Stimulated activated CD4-positive, alpha-beta T cell treated with anti-CD3 and anti-CD28 coated beads, Interleukin-2, amount 100 ng/mL, for 48 hours (primary cell): ENCODE measurements at places on chromosomes 6 and 20.

DNA sequence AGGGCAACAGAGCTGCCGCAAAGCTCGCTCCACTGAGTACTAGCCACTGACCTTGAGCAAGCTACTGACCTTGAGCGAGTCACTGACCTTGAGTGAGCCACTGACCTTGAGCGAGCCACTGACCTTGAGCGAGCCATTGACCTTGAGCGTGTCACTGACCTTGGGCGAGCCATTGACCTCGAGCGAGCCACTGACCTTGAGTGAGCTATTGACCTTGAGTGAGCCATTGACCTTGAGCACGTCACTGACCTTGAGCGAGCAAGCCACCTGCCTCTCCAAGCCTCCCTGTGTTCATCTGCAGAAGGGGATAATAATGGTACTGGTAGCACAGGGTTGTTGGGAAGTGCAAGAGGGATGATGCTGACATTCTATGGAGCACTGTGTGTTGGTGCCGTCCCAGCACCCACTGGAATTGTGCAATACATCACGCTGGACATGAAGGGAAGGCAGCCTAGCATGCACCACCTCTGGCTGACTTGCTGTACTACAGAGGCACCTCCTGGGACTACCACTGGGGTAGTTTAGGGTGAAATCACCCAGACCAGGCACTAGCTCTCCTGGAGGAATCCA is 60.2 kb downstream of the CTCFL start:
- no peak for DNase-seq

DNA sequence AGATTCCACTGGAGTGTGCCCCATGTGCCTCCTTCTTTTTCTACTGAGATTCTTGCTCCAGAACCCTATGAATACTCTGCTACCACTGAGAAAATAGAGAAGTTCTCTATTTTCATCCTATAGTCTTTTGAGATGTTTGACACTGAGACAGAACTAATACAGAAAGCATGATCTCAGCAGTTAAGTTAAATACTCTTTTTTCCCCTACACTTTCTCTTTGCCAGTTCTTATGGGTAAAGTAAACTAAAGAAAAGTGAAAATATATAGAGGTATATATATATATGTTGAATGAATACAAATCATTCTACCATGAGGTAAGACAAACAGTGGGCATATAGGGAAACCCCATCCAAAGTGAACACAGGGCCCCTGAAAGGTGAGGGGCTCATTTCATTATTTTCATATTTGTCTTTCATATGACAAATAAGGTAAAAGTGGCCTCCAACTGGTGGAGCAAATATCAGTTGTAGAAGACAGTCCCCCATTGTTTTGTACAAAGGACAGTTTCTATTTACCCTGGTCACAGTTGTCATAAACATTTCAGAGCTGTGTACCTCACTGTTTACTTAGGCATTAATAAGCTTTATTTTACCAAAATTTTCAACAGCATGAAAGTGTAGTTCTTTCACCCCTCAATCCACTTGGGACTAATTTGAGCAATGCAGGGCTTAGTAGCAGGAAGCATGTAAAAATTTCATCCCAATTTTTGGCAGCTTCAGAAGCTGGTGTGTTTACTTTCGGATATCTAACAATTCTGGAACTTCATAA is 188.3 kb upstream of the MARCKS start:
- no peak for DNase-seq

DNA sequence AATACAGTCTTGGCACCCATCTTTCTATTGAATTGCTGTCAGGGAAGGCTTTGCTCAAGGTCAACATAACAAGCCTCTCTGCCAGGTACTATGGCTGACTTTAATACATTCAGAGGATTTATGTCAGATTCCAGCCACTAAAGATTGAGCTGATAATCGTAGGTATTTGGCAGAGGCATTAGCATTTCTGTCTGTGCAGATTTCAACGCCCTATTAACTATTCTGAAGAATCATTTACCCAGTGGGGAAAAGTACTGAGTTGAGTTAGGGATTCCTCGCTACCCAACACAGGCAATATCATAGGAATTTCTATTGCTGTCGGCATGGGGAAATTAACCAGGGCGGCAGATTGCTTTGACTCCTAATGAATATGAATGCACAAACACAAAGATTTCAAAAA is 233.7 kb upstream of the SPTLC3 start:
- DNase-seq = no peak

GRCh38 chr20:62609279-62609720 is 33.0 kb upstream of the SLCO4A1 start:
- no peak for DNase-seq

DNA sequence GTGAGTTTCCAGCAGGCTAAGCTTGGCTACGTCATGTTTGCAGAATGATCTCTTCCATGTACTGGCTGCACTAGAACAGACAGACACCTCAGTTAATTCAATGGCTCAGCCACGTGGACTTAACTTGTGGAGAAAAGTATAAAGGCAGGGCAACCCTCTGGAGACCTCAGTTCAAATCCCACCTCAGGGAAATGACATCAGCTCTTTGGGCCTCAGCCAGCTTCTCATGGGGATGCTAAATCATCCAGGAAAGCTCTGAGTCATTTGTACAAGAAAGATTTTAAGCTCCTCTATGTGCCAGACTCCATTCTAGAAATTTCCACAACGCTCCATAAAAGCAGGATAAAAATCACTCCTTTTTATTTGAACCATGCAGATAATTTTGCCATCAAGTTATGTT is 128.5 kb upstream of the SALL4 start:
- DNase-seq = no peak

- no peak for DNase-seq
Measured at GRCh38 chr6:119184008-119184648, 105.7 kb upstream of the FAM184A start.

DNA sequence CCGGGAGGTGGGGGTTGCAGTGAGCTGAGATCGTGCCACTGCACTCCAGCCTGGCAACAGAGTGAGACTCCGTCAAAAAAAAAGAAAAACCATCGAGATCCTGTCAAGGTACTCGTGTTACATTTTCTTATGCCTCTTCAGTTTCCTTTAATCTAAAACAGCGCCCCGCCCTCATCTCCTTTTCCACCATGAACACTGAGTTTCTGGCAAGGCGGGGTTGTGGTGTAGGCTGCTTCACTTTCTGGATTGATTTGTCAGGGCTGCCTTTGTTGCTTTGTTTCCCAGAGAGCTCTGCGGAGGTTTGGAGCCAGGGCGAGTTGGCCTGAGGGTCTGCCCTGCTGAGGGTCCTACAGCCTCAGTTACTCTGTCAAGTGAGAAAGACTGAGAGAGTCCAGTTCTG is 8.9 kb downstream of the ITPR3 start:
- no peak for DNase-seq

DNA sequence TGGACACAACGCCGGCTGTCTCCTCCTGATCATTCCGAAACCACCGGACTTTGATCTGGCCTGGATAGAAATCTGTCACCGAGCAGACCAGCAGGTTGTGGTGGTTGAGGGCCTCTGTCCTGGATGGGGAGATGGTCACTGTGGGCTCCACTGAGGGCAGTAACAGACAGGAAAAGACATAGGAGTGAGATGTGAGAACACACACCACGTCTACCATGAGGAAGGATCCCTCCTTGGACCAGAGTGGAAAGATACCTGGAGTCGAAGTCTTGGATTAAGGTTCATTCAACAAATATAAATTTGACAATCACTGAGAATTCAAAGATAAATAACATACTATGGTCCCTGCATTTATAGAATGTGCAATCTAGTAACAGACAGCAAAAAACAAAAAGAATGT is 4.4 kb downstream of the HLA-DQB1 start:
- no peak for DNase-seq

GRCh38 chr6:2171728-2172127 is 73.7 kb downstream of the GMDS start:
- DNase-seq = no peak

DNA sequence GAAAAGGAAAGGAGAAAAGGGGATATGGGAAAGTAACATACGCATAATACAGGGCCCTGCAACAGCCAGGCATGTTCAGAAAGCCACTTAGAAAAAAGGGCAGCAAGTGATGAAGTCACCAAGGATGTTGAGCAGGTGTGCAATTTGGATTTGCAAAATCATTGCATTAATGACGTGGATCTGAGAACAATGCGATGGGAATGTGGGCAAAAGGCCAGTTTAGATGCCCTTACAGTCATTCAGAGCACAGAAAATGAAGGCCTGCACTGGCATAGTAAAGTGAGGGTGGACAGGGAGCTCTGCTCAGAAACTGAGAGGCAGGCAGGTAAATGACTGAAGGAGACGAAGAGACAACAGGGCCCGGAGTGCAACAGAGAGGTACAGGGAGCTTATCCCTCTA is 123.7 kb upstream of the NHSL1 start:
- no peak for DNase-seq

GRCh38 chr6:161137839-161138542 is 135.9 kb downstream of the AGPAT4 start:
- DNase-seq = no peak

DNA sequence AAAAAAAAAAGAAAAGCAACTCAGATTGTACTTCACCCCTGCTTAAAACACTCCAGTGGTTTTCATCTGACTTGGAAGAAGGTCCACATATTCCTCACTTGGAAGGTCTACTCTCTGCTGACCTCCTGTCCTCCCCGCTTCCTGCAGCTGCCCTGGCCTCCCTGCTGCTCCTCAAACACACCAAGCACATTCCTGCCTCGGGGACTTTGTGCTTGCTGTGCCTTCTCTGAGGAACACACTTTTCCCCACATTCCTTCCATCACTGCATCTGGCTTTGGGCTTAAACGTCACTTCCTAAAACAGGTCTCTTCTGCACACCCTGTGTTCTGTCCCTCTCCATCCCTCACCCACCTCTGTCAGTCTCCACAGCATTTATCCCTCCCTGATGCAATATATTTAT is 4.9 kb upstream of the PDYN start:
- no peak for DNase-seq

DNA sequence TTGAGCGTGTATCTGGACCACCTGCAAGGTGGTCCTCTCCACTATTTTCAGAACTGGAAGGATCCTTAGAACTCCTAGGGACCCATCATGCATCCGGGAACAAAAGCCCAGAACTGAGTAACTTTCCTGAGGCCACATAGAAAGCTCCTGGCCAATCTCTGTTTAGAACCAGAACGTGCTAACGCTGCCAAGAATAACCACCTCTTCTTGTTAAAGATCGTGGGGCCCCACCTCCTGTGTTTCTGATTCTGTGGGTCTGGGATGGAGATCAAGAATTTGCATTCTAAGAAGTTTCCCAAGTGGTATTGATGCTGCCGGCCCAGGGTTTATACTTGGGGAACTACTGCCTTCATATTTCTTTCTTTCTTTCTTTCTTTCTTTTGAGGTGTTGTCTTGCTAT is 13.3 kb downstream of the CD40 start:
- DNase-seq = no peak

- DNase-seq = no peak
Measured at GRCh38 chr20:35326021-35326739, 34.0 kb upstream of the FAM83C start.

DNA sequence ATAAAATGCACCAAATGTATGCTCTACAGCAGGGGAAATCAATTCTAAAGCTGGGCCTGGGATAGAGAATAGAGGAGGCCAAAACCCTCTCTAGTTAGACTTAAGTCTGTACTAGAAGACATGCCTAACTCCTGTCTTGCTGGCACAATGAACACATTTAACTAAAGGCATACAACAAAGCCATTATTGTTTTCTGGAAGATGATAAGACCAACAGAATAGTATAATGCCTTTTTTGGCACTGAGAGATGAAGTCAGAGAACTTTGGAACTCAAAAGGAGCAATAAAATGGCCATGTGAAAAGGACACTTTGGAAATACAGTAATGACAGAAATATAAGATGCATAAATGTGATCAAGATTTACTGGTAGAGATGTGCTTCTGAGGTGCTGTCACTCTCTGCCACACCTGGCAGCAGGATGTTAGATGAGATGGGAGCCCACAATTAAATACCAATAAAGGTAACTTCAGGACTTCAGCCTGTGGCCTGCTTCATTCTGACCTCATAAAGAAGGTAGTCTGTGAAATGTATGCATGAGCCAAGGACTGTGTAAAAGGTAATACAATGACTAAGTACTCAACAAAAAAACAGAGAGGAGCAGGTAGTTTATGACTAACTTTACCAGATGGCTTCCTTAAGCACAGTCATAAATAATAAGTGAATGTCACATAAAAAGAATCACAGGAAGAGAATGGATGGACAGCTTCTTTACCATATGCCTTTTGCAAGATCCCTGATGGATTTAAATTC is 333.4 kb downstream of the BCKDHB start:
- no peak for DNase-seq

DNA sequence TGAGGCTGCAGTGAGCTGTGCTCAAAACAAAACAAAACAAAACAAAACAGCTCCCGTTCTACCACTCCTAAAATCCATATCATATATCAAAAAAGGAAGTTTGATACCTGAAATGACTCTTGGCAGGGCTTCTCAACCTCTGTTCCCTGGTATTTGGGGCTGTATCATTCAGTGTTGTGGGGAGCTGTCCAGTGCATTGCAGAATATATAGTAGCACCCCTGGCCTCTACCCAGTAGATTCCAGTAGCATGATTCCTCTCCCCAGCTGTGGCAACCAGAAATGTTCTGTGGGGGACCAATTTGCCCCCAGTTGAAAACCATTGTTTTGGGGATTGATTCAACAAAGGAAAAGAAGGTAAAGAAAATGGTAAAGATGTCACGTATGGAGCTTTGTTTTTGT is 238.9 kb downstream of the PRL start:
- DNase-seq = no peak

- DNase-seq = no peak
Measured at GRCh38 chr20:58482416-58482815, 32.8 kb downstream of the APCDD1L start.

DNA sequence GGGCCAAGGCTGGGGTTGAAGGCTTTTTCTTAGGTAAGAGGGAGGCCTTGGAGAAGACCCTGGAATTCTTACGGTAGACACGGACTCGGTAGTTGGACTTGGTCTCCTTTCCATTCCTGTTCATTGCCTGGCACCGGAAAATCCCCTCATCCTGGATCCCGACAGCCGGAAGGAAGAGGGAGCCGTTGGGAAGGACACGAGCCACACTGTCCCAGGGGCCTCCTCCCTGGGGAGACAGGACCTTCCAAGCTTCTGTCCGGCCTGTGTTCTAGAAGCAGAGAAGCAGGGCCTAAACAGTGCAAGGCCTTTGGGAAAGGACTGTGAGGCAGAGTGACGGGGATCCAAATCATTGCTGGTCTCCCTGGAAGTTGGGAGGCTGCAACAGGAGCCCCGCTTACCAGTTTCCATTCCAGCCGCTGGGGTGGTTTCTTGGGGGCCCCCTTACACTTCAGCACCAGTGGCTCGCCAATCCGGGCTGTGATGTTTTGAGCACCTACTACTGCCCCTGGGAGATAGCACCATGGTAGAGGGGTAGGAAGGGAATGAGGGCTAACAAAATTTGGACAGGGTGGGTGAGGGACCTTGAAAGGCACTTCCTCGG is 470 bp downstream of the AGER start:
- DNase-seq = no peak

GRCh38 chr6:53498649-53499048 is 46.3 kb downstream of the GCLC start:
- DNase-seq = no peak

- DNase-seq = no peak
Measured at GRCh38 chr6:56637640-56638039, 5.0 kb downstream of the DST start.

- no peak for DNase-seq
Measured at GRCh38 chr20:35012227-35013069, 56.8 kb downstream of the MYH7B start.
